ENCODE measurements at places on chromosomes 3 and 15.

GRCh38 chr15:74060251-74060650, 22.1 kb downstream of the GOLGA6A start:
- DNase-seq, result no peak

- peak; percentile 21 for DNase-seq
Observed at GRCh38 chr3:128068156-128068620, 16.0 kb downstream of the SEC61A1 start.

DNA sequence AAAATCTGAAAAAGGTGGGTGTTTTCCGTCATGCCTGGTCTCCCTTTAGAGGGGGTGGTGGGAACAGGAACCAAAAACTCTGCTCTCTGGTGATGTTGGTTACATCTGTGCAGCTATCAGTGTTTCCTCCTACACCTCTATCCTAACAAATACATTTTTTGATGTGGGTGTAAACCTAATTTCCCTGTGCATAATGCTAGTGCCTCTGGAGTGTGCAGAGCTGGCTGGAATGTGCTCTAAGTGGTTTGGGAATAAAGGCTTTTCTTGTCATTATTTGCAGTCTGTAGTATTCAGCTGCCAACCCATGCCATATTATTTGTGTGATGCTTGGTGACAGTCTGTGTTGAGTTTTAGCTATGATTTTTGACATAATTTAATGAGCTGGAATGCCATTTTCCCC, 547.6 kb downstream of the NLGN1 start:
- DNase-seq, result no peak

GRCh38 chr15:77059786-77060361, 11.0 kb downstream of the TSPAN3 start:
- no peak for DNase-seq

DNA sequence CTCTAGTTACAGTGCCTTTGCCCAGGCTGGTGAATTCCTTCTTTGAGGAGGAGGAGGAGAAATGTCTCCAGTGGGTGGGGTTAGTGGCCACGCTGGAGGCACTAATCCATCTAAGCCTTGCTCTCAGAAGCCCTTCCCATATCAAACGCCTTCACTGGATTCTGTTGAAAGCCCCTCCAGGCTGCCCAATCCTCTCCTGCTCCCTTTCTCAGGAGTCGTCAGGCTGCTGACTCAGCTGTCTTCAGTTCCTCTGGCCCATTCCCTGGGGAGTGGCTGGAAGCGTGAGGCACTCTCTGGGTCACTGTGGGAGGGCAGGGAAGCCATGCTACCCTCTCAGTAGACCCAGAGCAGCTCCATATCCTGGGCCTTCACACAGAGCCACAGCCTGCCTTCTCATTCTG, 2.7 kb downstream of the AP2M1 start:
- DNase-seq, result no peak

- peak; percentile 78 for DNase-seq
Observed at GRCh38 chr3:129576514-129577352, 29.7 kb downstream of the PLXND1 start.

- no peak for DNase-seq
Observed at GRCh38 chr3:197775317-197775716, 15.7 kb upstream of the LRCH3 start.

- no peak for DNase-seq
Observed at GRCh38 chr15:90530250-90531051, 728 bp downstream of the CRTC3 start.

GRCh38 chr15:95929232-95929846, 401.2 kb upstream of the NR2F2 start:
- DNase-seq, result peak; percentile 98

- DNase-seq, result peak; percentile 61
Observed at GRCh38 chr15:20356444-20356910, 185.1 kb downstream of the GOLGA6L6 start.

GRCh38 chr3:107988460-107989175, 102.2 kb downstream of the CD47 start:
- DNase-seq, result no peak

DNA sequence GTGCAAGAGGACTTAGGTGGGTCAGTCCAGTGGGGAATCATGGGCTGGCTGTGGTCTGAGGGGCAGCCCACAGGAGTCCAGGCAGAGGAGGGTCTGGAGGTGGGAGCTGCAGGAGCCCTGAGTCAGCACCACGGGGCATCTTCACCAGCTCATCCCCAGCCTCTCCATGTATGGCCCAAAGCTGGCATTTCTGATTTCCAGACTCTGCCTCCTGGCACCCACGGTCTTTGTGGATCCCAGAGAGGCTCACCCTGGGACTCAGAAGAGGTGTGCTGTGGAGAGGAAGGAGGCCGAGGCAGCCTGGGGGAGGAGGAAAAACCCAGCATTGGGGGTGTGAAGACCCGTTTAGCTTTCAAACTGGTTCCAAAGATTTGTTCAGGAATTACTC, 64.5 kb upstream of the KLF13 start:
- no peak for DNase-seq

- no peak for DNase-seq
Observed at GRCh38 chr3:180408654-180409053, 193.3 kb upstream of the TTC14 start.

DNA sequence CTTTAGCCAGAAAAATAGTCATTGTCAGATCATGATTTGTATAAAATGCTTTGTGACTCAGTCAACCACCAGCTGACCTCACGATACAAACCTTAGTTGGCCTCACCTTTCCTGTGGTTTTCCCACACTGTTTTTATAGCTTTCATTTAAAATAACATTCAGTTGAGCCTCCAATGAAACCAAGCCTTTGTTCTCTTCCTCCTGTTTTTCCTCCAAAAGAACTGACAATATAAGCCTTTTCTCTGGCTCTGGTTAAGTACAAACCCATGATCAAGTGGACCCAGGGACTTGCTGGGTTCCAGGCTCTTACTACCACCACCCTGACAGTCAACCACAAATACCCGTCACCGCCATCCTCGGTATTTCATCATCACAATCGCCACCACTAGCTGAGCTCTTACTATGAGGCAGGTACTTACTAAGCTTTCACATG, 81.7 kb downstream of the TAMM41 start:
- DNase-seq, result no peak

DNA sequence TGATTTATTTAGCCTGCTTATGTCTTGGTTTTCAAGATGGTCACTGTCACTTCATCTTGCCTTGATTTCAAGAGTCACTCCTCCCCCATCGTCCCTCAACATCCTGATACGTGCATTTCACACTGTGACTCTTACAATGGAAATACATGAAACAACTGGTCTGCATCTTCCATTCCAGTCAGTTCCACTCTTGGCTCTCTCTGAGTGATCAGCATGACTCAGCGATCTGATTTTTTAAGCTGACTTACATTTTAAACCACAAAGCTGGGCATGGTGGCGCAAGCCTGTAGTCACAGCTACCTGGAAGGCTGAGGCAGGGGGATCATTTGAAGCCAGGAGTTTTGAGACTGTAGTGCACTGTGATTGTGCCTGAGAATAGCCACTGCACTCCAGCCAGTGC, 271.2 kb upstream of the ROPN1 start:
- DNase-seq, result peak; percentile 7

DNA sequence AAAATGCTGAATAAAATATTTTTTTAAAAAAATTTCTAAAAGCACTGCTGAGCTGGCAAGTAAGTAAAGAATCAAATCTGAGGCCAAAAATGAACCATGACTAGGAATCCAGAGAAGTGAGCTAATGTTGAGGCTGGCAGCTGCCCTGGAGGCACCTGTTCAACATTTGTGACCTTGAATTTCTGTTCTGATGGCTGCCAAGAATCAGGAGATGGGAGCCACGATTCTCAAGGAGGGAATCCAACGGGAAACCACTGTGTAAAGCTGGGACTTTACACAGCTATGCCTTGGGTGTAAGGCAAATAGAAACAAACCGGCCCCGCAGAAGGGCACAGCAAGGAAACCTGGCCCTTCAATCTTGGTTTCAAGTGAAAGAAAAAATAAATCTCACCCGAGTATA, 22.7 kb downstream of the HEG1 start:
- DNase-seq, result no peak

DNA sequence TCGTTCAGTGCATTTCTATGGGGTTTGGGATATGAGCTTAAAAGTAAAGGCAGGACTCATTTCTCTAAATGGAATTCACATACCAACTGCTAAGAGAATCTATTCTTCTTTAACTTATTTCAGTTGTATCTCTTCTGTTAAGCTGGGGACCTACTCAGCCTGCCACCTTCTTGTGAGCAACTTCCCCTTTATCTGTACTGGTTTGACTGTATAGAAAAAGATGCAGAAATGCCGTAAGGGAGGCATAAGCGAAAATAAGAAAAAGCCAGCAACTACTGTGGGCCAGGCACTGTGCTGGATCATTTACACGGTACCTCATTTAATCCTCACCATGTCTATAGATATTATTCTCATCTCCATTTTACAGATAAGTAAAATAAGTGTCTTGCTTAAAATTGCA, 38.4 kb downstream of the RBMS3 start:
- no peak for DNase-seq

DNA sequence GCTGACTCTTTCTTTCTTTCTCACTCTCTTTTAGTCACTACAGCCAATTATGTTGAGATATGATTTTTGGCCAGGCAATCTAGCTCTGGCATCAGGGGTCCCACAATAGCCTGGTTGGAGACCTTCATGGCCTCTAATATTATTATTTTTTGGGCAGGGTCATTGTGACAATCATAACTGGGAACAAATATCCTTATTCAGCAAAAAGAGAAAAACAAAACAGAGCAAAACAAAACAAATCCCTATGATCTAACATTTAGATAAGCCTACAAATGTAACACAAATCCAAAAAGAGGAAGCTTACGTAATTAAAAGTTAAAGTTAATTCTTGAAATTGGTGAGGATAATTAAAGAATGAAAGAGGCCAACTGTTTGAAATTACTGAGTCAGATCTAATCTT, 640.0 kb downstream of the TUSC7 start:
- DNase-seq, result no peak

GRCh38 chr3:194817936-194818335, 132.3 kb downstream of the FAM43A start:
- no peak for DNase-seq

DNA sequence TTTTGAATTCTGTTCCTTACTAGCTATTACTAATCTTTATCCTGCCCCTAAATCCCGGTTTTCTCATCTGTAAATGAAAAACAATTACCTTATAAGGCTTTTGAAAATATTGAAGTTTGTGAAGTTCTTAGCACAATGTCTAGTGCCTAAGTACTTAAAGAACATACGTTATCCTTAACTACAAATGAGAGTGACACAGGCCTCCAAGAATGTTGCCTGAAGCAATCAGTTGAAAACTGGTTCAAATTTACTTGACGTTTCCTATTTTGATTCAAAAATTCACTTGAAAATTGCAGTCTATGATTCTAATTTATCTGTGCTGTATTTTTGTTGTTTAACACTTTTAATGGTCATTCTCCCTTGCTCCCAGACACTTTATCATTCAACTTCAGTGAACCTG, 3.2 kb downstream of the SENP7 start:
- DNase-seq, result no peak

DNA sequence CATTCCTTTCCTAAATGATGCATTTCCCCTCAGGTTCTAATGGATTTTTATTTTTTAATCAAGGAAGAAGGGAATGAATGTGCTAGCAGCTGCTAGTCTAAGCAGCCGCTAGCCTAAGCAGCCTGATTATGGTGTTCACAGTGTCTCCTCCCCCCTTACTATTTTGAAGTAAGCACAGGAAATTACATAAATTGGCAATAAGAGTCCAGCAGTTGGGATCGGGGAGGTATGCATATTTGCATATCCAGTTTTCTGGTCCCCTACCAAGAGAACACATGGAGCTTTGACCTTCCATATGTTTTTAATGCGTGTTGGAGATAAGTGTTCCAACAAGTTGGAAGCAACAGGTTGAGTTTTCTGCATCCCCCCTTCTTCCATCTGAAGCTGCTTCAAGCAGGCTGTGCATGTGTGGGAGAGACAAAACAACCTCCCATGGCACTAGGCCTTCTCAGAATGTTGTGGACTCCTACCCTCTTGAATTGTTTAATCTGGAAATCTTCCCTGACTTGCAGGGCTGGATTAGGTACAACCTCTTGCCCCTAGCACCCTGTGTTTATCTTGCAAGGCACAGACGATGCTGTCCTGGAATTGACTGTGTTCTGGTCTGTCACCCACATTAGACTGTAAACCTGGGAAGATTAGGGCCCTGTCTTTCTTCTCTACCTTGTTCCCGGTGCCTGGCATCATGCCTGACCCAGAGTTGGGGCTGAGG, 124.8 kb upstream of the LRIG1 start:
- DNase-seq, result no peak

DNA sequence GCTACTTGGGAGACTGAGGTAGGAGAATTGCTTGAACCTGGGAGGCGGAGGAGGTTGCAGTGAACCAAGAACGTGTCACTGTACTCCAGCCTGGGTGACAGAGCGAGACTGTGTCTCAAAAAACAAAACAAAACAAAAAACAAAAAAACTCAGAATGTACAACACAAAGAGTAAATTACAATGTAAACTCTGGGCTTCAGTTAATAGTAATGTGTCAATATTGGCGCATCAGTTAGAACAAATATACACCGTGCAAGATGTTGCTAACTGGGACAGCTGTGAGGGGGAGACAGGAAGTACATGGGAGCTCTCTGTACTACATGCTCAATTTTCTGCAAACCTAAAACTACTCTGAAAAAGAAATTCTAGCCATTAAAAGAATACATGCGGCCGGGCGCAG, 23.5 kb upstream of the TRPM1 start:
- DNase-seq, result no peak

- DNase-seq, result no peak
Observed at GRCh38 chr3:142987707-142988106, 13.7 kb upstream of the U2SURP start.

- peak; percentile 61 for DNase-seq
Observed at GRCh38 chr15:31347067-31347975, 20.7 kb downstream of the KLF13 start.

DNA sequence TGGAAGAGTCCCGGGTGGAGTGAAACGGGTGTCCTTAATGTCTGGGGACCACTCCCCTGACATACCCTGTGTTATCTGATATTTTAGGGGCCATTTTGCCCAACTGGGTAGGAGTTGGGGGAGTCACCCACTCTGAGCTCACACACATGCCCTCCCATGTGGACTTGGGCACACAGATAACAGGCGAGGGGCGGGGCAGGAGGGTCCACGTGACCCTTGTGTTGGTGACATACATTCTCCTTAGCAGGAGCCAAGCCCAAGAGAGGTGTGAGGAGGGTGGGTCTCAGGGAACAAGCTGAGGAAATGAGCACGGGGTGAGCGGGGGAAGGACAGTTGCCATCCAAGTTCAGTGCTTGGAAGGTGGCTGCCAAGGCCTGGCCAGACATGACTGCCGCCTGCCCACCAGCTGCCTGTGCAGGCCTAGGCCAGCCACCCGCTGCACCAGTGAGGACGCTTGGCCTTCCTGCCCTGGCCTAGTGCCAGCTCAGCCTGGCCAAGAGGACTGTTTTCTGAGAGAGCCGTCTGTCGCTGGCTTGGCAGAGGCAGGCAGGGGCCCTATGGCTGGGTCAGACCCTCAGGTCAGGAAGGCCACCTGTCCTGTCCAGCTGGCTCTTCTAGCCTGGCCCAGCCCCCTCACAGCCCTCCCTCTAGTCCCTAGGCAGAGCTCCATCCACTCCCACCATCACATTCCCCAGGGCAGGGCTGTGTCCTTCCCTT, 31.3 kb upstream of the TMEM115 start:
- DNase-seq, result no peak

DNA sequence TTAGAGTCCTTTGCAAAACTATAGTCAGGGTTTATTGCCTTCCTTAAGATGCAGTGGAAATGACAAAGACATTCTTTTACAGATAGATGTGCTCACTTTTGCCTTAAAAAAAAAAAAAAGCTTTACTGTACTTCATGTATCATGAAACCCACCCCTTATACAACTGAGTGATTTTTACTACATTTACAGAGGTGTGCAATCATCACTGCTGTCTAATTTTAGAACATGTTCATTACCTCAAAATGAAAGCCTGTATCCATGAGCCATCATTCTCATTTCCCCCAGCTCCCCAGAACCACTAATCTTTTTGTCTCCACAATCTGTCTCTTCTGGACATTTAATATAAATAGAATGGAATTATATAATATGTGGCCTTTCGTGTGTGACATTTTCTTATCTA, 111.9 kb downstream of the NR1I2 start:
- no peak for DNase-seq

Data from Jurkat, Clone E6-1 (cell line).